RWPE1 (cell line): ENCODE measurements at places on chromosomes 7 and 10.

GRCh38 chr7:11702938-11703337 lies 129.1 kb downstream of the THSD7A start:
- DNase-seq: no peak

GRCh38 chr7:131753620-131754222 lies 197.3 kb upstream of the PODXL start:
- peak; percentile 13 for DNase-seq

GRCh38 chr7:135510592-135511183 lies 786 bp upstream of the CNOT4 start:
- DNase-seq: peak; percentile 2

DNA sequence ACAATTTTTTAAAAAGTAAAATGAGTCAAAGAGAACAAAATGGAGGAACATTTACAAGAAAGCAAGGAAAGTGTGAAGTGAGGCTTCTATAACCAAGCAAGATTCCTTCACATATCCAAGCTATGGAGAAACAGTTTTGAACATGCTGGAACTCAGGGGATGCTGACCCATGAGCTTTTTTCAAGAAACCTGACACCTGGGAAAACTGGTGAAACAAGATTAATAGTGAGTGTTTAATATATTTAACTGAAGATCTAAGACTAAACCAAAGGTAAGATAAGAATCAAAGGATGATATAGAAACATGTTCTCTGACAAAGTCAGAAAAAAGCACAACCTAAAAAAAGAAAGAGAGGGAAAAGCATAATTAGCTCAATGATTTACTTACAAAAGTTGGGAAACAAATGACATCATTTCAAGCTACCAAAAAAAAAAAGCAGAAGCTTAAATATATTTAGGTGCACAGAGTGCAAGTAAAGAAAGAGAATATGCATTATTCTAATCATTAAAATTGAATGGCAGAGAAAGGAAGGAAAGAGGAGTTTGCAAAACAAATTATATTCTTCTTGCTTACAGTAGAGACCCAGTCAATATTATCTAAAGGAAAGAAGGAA lies 24.9 kb downstream of the C7orf25 start:
- DNase-seq: no peak

- peak; percentile 14 for DNase-seq
Observed at GRCh38 chr10:58064714-58065528, 202.8 kb downstream of the IPMK start.

DNA sequence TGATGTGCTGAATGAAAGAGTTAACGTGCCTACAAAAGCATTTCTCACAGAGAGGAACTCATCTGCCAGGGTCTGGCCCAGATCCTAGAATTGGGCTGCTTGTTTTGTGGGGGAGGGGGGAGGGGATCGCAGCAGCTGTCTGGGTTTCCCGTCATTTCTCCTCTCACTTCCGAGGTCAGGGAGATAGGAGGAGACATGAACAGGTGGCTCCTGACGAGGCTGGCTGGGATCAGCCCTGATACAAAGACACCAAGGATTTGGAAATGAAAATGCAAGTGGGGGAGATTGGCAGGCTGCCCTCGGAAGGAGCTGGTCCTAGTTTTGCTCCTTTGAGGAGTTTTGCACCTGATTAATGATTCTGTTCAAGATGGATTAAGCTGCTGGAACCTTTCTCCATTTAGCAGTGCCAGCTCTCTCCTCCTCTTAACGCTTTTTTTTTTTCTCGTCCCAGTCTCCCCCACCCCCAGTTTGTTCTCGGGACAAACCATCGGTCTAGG lies 86.8 kb upstream of the KMT2C start:
- no peak for DNase-seq

DNA sequence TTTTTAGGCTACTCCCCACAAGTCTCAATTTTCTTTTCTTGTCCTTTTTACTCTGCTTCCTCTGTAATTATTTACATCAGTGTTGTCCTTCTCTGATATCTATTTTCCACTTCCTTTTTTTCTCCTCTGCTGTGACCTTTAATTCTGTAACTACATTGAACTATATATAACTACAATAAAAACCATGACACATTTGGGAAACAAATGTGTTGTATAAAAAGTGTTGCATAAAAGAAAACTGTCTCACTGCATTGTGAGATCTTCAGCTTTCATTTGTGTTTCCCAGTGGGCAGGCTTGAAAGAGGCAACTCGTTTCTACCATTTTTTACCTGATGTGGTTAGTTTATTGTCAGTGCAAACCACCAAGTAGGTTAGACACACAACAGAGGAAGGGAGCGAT lies 483.9 kb upstream of the NRP1 start:
- DNase-seq: no peak

- no peak for DNase-seq
Observed at GRCh38 chr10:106310596-106310995, 853.9 kb downstream of the SORCS1 start.

GRCh38 chr7:55212838-55213237 lies 152.3 kb upstream of the LANCL2 start:
- DNase-seq: no peak

DNA sequence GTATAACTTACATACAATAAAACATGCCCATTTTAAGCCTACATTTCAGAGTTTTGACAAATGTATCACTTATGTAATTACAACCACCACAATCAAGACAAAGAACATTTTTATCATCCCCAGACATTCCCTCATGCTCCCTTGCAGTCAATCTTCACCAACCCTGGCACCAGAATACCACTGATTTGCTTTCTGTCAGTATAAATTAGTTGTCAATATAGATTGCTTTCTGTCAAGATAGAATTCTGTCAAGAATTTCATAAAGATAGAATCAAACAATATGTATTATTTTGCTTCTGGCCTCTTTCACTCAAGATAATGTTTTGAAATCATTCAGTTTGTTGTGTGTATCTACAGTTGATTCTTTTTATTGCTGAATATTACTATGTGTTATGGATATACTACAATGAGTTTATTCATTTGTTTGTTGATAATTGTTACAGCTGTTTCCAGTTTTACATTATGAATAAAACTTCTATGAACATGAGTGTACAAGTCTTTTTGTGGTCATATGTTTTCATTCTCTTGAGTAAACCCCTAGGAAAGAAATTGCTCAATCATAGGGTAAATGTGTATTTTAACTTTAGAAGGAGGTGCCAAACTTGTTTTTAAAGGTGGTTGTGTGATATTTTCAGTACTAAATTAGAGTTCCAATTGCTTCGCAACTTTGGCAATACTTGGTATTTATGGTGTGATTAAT lies 56.9 kb downstream of the IFIT5 start:
- DNase-seq: no peak

DNA sequence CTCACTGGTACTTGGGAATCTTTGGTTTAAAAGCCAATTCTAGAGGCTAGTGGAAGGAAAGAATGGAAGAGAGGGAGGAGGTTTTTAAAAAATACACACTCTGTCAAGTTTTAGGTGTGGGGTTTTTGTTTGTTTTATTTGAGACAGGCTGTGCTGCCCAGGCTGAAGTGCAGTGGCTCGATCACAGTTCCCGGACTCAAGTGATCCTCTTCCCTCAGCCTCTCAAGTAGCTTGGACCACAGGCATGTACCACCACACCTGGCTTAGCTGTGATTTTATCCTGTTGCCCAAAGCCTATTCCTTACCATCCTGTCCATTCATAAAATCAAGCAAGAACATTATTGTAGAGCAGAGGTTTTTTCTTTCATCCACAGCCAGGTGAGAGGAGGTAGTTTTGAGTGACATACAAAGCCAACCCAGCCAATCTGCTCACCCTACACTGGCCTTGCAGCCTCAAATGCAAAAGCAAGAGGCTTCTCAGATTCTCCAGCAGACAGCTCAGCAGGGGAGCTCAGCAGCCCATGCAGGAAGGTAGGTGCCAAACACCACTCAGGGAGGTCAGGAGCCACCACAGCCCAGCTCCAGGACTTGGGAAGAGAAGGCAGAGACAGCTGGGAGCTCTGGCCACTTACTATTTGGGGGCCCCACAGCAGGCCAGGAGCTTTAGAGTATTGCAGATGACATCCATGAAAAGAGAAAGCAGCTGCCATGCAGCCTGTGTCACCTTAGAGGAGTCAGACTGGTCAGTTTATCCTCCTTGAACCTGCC lies 65.8 kb downstream of the TMEM209 start:
- no peak for DNase-seq

- no peak for DNase-seq
Observed at GRCh38 chr10:62850646-62851045, 34.5 kb upstream of the EGR2 start.

DNA sequence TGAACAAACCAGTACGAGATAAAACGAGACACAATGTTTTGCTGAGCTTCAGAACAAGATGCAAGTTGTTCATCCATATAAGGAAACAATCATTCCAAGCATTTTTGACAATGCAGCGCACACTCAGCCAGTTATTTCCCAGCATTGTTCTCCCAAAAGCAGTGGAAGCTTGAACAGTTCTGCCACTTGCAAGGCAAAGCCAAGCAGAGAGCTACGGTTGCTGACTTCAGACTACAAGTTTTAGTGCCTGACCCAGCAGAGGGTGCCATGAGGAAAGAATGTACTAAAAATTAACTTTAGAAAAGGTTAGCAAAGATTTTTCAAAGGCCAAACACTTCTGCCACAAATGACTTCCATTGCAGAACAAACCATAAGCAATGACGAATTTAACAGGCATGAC lies 152.5 kb downstream of the SLC25A13 start:
- DNase-seq: no peak

GRCh38 chr7:105988276-105988675 lies 25.2 kb downstream of the CDHR3 start:
- no peak for DNase-seq

DNA sequence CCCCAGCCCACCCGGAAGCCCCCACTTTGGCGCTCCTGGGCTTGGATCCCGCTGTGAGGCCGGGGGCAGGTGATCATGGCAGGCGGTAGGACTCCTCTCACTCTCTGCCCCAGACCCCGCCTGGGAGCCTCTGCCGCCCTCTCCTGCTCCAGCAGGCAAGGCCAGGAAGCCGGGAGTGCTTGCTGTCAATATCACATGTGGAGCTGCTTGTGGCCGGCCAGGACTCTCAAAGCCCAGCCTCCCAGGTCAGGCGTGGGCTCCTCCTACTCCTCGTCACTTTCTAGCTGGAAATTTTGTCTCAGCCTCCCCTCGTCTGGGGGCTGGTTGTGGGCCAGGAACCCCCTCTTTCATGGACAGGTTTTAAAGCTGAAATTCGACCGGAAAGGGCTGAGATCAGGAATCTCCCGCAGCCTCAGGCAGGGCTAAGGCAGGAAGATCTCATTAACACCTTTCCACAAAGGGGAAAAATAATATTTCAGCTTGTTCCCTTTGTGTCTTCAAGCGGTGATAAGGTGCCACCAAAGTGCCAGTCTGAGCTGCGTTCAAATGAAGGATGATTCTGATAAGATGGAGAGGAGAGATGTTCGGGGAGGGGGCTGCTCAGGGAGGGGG lies 273.6 kb upstream of the PODXL start:
- DNase-seq: no peak

DNA sequence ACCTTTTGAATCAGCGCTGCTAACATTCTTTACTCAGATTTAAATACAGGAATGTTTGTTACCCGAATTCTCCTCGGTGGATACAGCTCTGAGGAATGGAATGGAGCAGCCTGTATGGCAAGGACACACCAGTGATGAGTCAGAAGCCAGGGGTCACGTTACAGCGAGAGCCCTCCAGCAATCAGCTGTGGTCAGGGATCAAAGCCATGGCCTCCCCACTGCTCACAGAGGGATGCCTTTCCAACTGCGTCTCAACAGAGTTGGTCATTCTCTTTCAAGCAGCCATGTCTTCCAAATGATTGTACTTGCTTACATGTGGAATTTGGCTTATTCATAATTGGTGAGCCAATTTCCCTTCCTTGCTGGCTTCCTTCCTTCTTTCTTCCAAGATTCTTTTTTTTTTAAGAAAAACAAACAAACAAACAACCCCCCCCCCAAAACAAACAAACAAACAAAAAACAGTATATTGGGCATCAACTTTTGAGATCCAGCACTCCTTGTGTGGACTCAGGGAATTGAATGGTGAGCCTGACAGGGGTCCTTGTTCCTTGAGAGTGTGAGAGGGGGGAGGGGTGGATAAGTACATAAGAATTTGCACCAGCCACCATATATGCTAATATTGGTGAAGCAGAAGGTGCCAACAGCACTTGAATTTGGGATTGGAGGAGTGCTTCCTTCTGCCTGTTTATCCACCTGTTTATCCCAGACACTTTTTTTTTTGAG lies 100.2 kb downstream of the ATXN7L1 start:
- peak; percentile 89 for DNase-seq

- DNase-seq: no peak
Observed at GRCh38 chr10:97411406-97411805, 10.3 kb upstream of the RRP12 start.

DNA sequence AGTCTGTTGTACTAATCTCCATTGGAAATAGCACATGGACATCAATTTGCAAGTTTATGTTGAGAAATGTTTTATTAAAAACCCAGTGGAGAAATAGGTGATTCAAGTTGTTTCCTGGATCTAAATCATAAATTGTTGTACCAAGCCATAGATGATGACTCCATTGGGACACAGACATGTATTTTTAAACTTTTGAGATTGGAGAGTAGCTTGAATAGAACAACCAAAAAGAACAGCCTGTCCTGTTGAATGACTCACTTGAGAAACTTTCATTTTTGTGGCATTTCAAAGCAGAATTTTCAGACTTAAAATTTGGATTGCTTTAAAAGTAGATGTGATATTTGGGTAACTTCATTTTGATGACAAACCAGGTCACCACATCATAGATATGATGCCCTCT lies 197.5 kb downstream of the GPAM start:
- DNase-seq: no peak

- DNase-seq: peak; percentile 78
Observed at GRCh38 chr7:16695621-16696237, 49.7 kb downstream of the BZW2 start.

- no peak for DNase-seq
Observed at GRCh38 chr7:114623146-114623545, 208.5 kb downstream of the FOXP2 start.

GRCh38 chr10:3564346-3565002 lies 220.5 kb downstream of the KLF6 start:
- no peak for DNase-seq

- DNase-seq: no peak
Observed at GRCh38 chr10:31952066-31952465, 23.4 kb upstream of the ARHGAP12 start.

DNA sequence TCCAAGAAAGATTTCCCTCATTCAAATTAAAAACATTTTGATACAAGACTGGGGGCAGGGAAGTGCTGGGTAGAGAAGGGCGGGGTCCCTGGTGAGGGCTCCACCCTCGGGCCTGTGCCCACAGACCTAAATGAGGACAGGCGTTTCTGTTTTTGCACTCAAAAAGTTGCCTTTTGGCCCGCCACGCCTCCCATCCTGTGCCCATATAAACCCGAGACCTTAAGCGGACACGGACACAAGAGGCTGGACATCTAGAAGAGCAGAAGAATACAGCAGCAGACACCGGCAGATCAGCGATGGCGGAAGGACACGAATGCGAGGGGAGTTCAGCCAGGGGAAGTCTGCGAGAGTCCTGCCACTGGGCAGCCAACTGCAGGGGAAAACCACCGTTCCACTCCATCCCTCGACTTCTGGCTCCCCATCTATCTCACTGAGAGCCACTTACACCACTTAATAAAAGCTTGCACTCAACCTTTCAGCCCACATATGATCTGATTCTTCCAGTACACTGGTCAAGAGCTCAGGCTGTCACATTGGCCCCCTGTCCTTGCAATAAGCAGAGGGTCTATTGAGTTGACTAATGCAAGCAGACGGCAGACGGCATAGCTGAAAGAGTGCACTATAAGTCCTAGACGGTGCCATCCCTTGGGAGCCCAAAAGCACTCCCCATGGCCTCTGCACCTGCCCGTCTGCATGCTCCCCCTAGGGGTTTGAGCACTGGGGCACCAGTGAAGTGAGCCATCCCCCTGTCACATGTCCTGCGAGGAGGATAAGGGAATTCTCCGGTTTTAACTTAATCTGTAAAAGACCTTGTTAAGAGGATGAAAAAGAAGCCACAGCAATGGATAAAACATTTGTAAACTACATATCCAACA lies 181.8 kb upstream of the PRSS1 start:
- no peak for DNase-seq

GRCh38 chr7:76234931-76235441 lies 33.3 kb downstream of the SRRM3 start:
- peak; percentile 96 for DNase-seq
